ENCODE measurements at places on chromosomes 12 and 14.
A peak's percentile ranks its signal among the peaks of the same experiment; 100 is the strongest.

DNA sequence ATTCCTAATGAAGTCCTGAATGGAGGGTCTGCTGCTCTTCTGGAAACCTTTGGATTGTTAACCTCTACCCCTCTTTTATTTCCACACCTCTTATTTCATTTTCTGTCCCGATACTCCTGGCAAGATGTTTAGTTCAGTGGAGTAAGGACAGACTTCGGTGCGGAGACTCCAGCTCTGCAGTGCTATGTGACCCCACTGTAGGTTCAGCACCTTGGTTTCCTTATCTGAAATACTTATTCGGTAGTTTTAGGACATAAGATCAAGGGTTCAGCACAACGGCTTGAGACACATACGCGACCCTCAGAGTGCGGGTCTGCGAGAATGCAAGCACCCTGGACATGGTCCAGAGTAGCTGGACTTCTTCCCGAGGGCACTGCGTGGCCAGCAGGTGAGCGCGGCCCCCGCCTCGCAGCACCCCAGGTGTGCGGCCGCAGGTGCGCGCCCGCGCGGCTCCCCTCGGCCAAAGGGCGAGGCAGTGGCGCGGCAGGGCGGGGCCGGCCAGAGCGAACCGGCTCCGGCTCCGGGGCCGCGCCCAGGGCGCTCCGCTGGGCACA, 465 bp upstream of the FGD4 start:
- no peak for DNase-seq

DNA sequence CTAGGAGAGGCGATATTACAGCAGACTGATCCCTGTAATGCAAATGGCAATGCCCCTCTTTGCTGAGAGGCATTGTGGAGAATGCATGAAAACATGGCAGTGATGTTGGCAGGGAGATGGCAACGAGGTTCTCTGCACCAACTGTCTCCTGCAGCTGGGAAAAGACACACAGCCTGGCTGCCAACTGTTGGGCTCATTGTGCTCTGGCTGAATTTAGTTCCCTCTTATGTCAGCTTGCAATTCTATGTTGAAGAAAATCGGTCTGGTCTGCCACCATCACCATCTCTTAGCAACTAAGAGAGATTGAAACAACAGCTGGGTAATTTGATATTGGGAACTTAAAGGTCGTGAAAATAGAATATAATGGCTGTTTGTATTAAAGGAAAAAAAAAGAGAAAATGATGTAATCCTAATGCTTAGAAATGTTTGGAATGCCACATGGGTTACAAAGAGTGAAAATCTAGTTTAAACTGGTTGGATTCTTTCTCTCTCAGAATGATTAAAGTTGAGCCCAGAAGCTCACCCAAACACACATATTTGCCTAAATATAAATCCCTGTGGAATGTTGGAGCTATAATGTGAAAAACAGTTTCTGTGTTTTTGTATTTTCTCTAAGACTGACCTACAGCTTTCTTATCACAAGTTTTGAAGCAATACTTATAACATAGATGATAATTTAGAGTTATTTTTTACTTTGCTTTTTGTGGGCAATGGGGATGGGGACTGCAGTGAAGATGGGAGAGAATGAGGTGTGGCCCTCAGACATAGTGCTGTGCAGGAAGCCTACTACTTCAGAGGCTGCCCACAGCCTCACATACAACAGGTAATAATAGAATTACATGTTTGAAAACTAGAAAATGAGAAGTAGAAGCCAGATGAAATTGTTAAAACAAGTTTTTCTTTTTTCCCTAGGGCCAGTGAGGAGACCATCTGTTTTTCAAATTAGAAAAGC, 143.7 kb downstream of the AKAP6 start:
- DNase-seq: no peak

DNA sequence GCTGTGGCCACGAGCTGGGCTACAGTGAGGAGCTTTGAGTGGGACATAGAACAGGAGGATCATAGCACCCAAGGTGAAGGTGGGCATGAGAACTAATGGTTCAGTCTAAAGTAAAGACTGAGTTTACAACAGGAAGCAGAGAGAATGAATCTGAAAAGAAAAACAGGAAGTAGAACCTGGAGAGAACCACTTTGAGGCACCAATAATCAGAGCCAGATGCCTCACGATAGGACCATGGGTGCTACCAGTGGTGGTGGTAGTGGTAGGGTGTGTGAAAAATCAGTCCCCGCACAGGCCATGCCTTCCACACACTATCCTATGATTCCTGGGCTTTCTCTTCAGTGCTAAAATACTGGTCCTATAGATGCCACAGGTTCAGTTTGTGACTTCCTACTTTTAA, 293.6 kb downstream of the AKAP6 start:
- DNase-seq: no peak

GRCh38 chr12:11681207-11681606, 31.7 kb downstream of the ETV6 start:
- DNase-seq: no peak

- DNase-seq: no peak
Measured at GRCh38 chr12:92459850-92460249, 242.9 kb upstream of the PLEKHG7 start.

DNA sequence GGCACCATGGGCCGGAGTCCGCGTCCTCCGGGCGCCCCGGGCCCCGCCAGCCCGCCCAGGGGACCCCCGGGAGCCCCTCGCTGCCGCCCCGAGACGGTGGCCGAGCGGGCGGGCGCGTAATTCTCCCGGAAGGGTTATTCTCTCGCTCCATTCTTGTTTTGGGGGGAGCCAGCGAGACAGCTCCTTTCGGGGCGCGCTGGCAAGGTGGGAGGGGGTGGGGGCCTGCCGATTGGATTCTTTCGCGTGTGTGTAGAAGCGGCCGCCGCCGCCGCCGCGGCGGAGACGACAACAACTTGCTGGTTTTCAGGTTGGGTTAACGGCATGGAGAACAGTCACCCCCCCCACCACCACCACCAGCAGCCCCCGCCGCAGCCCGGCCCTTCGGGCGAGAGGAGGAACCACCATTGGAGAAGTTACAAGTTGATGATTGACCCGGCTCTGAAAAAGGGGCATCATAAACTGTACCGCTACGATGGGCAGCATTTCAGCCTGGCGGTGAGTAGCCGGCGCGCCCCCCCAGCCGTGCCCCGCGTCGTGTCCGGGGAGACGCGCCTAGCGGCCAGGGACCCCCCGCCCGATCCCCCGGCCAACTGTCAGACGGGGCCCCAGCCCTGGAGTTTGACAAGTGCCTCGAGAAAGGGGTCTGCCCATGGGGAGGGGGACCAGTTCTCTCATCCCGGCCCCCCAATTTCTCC, 755 bp downstream of the SETD1B start:
- DNase-seq: peak; percentile 59

DNA sequence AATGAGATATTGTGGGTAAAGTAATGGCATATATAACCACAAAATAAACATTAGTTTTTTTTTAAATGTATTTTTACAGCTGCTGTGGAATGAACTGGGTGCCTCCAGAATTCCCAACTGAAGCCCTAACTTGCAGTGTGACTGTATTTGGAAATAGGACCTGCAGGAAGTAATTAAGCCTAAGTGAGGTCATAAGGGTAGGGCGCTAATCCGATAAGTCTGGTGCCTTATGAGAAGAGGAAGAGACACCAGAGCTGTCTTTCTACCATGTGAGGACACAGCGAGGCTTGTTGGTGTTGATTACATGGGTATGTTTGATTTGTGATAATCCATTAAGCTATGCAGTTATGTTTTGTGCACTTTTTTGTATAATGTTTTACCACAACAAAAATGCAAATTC, 136.8 kb downstream of the TPH2 start:
- no peak for DNase-seq

- no peak for DNase-seq
Measured at GRCh38 chr14:70891737-70892136, 15.5 kb upstream of the PCNX1 start.

DNA sequence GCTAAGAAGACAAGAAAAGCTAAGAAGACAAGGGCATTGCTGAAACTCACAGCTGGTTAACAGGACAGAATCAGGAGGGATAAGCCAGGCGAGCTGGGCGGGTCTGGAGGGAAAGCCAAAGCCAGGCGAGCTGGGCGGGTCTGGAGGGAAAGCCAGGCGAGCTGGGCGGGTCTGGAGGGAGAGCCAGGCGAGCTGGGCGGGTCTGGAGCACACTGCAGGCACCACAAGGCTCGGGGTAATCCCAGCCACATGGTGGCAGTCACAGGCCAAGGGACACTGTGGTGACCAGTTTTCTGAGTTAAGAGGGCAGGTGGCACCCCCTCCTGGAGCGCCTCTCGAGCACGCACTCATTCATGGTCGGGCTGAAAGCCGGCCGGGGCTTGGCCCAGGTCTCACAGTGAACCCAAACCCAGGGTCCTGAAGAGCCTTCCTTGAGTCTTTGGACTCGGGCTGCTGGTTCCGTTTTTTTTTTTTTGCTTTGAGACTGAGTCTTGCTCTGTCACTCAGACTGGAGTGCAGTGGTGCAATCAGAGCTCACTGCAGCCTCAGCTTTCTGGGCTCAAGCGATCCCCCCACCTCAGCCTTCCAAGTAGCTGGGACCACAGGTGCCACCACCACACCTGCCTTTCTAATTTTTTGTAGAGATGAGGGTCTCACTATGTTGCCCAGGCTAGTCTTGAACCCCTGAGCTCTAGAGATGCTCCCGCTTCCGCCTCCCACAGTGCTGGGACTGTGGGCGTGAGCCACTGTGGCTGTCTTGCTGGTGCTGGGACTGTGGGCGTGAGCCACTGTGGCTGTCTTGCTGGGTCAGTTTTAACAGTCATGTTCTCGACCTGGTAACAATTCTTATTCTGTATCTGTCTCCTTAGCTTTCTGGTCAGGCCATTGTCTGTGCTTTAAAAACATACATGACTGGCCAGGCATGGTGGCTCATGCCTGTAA, 40.2 kb downstream of the HSP90AA1 start:
- no peak for DNase-seq

DNA sequence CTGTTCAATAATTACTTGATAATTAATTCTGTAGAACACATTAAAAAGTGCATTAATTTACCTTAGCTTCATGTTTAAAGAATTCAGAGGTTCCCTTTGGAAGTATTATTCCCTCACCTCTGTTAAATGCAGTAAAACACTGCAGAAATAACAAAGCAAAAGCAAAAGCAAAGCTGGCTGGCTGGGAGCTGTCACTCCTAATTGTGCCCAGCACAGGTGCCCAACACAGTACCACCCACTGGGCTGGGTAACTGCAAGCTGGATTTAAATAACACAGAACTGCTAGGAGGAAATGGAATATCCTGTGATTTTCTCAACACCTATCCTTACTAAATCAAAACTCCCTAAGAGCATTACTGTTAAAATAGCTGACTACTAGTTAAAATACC, 72.6 kb downstream of the SLC2A13 start:
- DNase-seq: no peak

GRCh38 chr12:51009056-51009440, 17.1 kb downstream of the SLC11A2 start:
- peak; percentile 5 for DNase-seq

DNA sequence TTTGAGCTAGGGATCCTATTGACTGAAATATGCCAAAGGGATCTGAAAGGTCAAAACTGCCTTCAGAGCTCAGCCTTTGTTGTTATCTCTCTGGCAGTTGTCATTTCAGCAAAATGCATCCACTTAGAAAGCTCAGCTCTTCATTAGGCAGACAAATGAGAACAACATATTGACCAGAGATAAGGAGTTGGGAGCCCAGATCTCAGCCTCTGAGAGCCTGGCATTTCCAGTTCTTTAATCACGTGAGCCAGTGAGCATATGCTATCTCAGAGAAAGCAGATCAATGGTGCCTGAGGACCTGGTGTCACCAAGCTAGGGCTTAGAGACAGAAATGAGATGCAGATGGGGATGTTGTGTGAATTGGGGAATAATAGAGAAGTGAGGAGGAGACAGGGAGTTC, 101.1 kb downstream of the DAD1 start:
- DNase-seq: no peak

DNA sequence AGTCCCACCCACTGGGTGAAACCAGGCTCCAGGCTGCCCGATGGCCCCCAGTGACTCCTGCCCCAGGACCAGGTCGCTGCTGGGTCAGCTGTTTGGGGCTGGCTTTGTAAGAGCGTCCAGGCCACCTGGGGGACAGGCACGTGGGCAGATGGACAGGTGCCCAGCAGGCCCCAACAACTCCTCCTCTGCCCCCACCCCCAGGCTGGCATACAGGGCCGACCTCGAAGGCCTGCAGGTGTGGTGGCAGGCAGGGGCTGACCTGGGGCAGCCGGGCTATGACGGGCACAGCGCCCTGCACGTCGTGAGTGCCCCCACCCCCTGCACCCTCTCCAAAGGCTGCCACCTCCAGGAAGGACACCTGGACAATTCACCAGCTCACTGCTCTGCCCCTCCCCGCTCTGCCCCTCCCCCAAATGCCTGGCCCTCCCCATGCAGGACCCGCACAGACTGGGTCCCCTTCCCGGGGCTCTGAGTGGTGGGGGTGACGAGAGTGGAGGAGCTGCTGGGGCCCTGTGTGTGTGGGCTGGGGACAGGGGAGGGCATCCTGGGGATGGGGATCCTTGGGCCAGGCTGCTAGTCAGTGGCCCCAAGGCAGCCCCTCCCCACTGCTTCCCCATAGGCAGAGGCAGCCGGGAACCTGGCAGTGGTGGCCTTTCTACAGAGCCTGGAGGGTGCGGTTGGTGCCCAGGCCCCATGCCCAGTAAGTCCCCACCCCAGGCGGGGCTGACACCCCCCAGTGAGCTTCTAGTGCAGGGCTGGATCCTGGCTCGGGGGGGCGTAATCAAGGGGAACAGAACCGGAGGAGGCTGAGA, 26.0 kb downstream of the ASPG start:
- no peak for DNase-seq

GRCh38 chr14:68814238-68814538, 21.3 kb upstream of the ZFP36L1 start:
- DNase-seq: no peak

DNA sequence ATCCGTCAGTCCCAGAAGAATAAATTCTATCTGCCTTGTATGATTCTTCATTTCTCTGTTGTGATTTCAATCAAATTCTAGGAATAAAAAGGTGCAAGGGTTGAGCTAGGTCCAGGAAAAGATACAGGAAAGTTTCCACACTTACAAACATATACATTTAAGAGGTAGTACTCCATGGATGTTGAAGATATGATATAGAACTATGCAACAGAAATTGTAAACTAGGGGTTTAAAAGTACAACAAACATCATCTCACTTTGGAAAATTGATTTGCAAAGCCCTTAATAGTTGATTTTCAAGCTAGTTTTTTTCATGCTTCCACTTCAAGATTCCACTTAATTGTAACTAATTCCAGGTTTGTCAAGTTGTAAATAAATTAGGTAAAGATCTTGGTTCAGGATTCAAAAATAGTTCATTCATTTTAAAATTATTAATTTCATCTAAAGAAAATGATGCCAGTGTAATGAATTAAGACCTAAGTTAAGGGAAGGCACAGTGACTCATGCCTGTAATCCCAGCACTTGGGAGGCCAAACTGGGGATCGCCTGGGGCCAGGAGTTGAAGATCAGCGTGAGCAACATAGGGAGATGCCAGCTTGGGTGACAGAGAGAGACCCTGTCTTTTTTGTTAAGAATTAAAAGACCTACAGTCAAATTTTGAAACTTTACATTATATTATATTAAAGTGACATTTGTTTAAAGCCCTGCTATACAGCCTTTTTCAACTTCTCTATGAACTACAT, at the start of gene OR6C70:
TSS of gene OR6C70 (minus strand) at position 51 of the 742 bp plus-strand sequence. CDS start at position 51, 0 bp downstream.
- no peak for DNase-seq
